ENCODE measurements at places on chromosomes 4 and X.

- DNase-seq = no peak
Measured at GRCh38 chr4:28167411-28167810, 1306.8 kb downstream of the STIM2 start.

- DNase-seq = no peak
Measured at GRCh38 chr4:95551653-95552052, 2.9 kb upstream of the UNC5C start.

DNA sequence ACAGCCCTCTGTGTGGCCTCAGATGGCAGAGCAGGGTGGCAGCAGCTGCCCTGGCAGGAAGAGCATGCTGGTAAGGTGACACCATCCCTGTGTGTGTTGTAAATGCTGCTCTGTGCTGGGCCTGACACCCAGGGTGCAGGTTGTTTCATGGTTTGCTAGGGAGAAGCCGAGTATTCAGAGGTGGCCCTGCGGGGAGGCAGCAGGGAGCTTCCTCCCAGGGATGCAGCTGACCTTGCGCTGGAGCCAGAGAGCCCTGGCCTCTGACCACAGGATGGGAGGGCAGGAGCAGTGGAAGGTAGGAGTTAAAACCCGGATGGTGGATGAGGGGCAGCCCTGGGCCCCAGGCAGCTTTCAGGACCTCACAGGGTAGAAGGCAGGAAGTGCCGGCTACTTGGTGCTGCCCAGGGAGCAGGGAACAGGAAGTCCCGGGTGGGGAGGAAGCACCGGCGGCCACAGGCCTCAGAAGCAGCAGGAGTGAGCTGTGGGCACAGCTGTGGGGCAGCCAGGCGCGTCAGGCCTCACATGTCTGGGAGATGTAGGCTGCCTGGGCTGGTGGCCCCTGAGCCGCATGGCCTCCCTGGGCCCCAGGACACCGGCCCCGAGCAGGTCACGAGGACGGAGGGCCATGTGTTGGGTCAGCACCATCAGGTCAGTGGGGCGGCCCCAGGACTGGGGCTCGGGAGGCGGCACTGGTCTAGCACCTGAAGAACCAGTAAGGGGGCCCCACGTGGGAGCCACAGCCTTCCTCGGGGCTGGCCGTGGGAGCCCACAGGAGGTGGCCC lies 19.1 kb downstream of the SH3BP2 start:
- DNase-seq = peak; percentile 73

DNA sequence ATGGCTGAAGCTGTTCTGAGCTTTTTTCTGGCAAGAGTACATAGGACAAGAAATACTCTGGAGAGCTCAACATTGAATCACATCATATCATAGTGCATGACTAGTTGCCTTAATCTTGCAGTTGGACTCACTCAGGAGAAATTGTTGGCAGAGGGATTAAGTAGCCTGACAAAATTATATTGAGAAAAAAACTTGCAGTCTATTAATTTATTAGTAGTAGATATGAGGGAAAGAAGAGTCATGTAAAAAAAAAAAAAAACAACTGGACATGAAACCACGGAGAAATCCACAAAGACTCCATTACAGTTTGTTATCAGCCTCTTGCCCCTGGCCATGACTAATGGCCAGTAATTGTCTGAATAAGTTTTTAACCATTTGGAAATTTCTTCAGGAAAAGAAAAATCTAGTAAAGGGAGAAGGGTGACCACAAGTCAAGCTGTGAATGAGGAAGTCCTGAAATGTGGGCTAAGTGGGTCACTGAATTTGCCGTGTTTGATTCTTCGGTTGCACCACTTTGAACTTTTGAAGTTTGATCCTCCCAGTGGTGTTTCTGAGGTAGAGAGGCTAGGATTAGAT lies 45.6 kb downstream of the FHL1 start:
- no peak for DNase-seq

- no peak for DNase-seq
Measured at GRCh38 chr4:179196511-179196910, 1754.3 kb upstream of the AGA start.

- no peak for DNase-seq
Measured at GRCh38 chr4:110780538-110780937, 157.7 kb upstream of the PITX2 start.

- no peak for DNase-seq
Measured at GRCh38 chr4:114519368-114519767, 79.2 kb upstream of the UGT8 start.

DNA sequence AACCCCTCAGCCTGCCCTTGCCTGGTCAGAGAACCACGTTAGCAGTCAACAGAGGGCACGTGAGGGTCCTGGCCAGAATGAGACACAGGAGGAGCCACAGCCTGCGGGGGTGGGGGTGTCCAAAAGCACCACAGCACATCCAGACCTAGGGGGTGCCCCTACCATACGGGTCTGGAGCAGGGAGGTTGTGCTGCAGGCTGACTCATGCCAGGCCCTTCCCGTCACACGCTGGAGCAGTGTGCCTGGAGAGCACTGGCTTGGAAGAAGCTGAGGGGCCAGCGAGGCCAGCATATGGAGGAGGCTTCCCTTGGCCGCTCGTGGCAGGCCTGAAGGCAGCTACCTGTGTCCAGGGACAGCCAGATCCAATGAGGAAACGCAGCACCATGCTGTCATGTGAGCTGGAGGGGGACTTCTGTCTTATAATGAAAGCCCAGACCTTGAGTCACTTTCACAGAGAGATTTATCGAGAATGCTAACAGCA lies 1.5 kb upstream of the IRAK1 start:
- no peak for DNase-seq

DNA sequence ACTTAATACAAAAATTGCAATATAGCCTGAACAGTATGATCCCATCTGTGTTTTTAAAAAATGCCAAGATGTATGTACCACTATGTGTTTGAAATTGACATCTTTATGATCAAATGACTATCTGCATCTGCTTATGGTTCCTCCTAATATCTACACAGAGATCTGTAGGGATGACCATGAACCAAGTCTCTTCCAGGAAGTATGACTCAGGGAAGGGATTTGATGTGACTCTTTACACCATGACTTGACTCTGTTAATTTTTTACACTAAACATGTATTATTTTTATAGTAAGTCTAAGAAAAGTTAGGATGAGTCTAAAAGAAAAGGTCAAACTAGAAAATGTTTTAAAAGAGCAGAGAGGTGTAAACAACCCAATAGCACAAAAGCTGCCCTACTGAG lies 164.0 kb downstream of the SH3KBP1 start:
- no peak for DNase-seq

DNA sequence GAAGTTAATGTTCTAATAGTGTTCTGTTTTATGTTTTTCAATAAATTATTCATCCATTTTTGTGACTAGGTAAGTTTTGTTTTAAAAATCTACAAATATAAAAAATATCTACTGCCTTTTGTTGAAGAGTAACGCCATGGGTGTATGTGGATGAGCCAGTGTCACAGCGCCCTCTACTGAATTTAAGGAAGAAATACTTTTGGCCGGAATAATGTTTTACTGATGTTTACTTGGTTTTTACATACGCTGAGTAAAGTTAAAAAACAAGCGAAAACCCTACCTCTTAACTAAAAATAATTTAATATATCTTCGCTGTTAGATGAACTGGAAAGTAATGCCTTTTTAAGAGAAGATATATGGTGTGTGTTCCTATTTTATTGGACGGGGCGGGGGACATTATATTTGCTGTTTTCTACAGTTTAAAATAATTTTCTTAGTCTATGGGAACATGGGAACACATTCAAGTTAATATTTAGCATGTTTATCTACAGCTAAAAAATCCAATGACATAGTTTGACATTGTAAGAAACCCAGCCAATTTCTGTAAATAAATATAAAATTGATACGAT lies 86.1 kb downstream of the CPE start:
- DNase-seq = peak; percentile 56

GRCh38 chrX:26234177-26234576 lies 18.2 kb downstream of the MAGEB5 start:
- DNase-seq = no peak

DNA sequence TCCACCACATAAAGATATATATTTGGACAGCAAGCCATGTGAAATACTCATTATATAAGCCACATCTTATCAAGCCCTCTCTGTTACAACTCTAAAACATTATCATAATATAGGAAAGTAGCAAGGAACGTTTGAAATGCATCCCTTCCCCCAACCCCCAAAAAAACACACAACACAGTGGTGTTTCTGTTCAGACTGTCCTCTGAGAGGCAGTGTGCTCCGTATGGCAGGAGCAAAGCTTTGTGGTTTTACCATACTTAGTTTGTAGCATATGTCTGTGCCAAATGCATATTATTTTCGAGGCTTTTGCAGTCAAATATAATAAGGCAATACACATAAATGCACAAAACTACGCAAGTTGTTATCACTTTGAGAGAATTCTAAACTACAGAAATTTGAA lies 194.2 kb downstream of the RAPGEF2 start:
- no peak for DNase-seq

- DNase-seq = no peak
Measured at GRCh38 chr4:85967872-85968271, 392.0 kb downstream of the MAPK10 start.

DNA sequence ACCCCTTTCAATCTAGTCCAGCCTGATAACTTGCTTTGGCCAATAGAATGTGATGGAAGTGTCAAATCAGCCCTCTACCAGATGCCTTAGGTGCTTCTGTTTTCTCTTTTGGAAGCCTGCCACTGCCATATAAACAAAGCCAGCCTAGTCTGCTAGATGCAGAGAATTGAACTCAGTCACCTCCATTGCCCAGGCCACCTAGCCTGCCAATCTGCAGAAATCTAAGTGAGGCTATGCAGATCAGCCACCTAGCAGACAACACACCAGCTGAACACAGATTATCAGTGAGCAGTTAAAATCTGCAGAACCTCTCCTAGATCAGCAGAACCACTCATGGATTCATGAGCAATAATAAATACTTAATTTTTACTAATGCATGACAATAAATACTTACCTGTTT lies 1108.2 kb downstream of the PCDH18 start:
- DNase-seq = no peak

- DNase-seq = no peak
Measured at GRCh38 chr4:11230866-11231265, 197.8 kb downstream of the HS3ST1 start.

GRCh38 chr4:112523008-112523721 lies 7.2 kb upstream of the NEUROG2 start:
- no peak for DNase-seq

- DNase-seq = no peak
Measured at GRCh38 chrX:97740886-97741285, 857.2 kb downstream of the RPA4 start.

DNA sequence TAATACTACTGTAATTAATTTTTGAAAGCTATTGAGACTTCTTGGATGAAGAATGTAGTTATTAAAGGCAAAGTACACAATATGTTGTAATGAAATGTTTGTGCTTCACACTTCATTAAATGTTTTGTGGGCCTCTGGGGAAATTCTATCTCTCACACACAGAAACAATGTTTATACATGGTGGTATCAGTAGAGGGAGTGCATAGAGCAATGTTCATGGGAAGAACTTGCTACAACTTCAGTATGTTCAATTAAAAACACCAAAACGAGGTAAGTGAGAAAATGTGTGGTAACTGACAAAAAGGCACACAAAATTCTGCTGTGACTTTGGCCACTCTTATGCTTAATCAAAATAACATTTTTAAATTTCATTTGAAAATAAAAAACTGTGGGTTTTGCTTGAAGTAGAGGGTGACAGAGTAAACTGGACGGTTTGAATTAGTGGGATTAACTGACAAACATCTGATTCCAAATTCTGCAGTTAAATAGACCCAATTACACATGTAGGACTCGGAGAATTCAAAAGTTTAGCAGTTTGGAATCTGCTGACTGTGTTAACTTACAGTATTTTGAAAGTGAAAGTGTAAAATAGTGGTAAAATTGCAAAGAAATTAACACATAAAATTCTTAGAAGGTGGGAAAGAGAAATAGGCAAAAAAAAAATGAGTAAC lies 111.4 kb upstream of the TTC29 start:
- peak; percentile 2 for DNase-seq

- no peak for DNase-seq
Measured at GRCh38 chr4:75429208-75429607, 85.0 kb downstream of the RCHY1 start.

GRCh38 chrX:10525381-10526120 lies 94.8 kb downstream of the MID1 start:
- DNase-seq = no peak

DNA sequence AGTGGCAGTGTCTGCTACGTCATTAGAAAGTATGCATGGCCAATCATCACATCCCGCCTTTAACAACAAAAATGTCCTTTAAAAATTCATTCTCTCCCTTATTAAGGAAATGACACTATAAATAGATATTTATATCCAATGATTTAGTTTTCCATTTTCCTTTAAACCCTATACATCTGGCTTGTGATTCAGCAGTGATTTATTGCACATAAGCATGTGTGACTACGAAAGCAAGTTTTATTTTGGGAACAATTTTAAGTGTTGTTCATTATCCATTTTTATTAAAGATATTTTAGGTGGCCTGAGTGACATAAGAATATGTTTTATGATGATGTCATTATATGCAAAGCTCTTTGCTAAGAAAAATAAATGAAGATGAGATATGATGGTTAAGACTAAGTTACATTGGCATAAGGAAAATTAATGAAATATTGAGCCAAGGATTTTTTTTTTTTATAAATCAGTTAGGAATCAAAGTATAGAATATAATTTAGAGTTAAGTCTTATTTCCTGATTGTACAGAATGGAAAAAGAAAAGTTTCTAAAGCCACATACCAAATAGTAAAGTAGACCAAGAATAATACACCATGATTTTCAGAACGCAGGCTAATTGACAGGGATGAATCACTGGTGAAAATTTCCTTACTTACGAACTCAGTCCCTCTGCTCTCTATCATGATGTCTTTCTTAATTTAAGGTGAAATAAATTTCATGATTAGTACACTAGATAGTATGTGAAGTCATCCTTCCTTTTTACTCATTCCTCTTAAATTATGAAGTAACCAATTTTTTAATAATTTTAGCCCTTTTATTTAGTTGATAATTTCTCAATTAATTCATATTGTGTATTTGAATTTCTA lies 822.4 kb downstream of the FAT4 start:
- no peak for DNase-seq

DNA sequence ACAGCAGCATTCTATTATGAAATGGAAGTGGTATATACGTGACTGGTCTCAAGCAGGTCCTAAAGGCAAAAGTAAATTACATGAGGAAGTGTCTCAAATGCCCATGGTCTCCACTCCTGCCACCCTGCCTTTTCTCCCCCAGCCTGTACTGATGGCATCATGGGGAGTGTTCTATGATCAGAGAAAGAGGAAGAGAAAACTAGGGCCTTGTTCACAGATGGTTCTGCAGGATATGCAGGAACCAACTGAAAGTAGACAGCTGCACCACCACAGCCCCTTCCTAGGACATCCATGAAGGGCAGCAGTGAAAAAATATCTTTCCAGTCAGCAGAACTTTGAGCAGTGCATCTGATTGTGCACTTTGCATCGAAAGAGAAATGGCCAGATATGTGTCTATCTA lies 901.5 kb downstream of the ARAP2 start:
- no peak for DNase-seq

- no peak for DNase-seq
Measured at GRCh38 chrX:27890611-27891010, 82.8 kb downstream of the MAGEB10 start.

Data from naive thymus-derived CD8-positive, alpha-beta T cell (primary cell).